ENCODE measurements at places on chromosomes 3 and 15.
A peak's percentile ranks its signal among the peaks of the same experiment; 100 is the strongest.

- DNase-seq: no peak
These were observed 690.7 kb downstream of the TUSC7 start for GRCh38 chr3:117400303-117400702.

DNA sequence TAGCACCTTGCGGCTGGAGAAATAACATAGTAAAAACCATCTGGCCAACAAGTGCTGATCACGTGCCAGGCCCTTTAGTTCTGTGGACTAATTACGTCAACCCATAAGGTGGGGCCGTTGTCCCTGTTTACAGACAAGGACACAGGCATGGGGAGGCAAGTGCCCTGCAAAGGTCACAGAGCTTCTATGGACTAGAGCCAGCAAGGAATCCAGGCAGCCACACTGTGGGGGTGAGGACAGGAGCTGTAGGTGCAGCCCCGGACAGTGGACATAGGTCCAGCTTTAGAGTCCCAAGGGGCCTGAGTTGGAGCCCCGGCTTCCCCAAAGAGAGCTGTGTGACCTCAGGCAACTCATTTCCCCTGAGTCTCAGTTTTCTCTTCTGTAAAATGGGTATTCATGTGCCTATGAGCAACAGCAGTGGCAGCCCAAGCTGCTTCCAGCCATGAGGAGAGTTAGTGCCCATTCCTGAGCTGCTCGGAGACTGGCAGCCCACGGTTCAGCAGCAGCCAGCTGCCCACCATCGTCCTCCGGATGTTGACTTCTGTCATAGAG is 13.9 kb downstream of the CHST13 start:
- DNase-seq: no peak

GRCh38 chr3:126081618-126082361 is 2.1 kb downstream of the SLC41A3 start:
- no peak for DNase-seq

DNA sequence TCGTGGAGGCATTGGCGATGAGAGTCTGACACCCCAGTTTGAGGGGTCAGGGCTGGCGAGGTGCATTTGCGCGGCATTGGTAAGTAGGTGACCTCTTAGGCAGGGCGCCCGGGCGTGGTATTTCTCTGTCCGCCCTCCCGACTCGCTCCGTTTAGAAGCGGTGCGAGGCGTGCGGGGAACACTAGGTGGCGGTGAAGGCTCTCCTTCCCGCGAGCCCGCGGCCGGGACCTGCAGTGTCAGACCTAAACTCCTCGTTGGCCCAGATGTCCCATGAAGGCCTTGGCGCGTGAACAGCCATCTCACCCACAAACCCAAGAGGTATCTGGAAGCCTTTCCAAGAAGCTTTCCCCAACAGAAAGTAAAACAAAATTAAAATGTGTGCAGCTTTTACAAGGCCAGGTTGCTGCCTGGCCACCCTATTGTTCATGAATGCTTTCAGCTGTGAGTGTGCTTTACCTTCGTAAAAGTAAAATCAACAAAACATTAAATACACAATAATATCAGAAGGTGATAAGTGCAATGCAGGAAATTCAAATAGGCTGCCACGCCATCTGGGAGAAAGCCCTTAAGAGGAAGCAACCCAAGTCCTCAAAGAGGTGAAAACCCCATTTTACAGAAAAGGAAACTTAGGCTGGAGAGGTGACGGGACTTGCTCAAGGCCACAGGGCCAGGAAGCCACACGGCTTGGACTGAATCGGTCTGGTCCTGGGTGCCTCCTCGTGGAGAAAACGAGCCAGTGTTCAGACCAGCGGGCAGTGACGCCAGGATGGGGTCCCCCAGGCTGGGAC is 120.3 kb downstream of the ETFA start:
- DNase-seq: peak; percentile 79

- DNase-seq: no peak
These were observed 141.6 kb upstream of the FOXB1 start for GRCh38 chr15:59862191-59863155.

DNA sequence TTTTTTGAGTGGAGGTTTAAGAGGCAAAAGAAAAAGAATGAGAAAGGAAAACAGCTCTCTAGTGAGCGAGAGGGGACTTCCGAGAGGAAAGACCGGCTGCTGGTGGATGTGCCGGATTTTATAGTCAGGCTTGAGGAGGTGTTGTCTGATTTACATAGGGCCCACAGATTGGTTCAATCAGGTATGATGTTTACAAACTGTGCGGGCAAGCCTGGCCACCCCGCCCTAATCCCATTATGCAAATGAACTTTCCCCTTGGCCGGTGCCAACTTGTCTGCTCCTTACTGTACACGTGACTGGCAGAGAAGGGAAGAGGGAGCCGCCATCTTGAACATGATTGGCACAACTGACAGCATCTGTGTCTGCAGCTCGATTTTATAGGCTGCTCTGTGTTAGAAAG is 44.7 kb downstream of the FAM43A start:
- DNase-seq: peak; percentile 47

GRCh38 chr3:156547637-156548036 is 7.3 kb downstream of the SSR3 start:
- no peak for DNase-seq

DNA sequence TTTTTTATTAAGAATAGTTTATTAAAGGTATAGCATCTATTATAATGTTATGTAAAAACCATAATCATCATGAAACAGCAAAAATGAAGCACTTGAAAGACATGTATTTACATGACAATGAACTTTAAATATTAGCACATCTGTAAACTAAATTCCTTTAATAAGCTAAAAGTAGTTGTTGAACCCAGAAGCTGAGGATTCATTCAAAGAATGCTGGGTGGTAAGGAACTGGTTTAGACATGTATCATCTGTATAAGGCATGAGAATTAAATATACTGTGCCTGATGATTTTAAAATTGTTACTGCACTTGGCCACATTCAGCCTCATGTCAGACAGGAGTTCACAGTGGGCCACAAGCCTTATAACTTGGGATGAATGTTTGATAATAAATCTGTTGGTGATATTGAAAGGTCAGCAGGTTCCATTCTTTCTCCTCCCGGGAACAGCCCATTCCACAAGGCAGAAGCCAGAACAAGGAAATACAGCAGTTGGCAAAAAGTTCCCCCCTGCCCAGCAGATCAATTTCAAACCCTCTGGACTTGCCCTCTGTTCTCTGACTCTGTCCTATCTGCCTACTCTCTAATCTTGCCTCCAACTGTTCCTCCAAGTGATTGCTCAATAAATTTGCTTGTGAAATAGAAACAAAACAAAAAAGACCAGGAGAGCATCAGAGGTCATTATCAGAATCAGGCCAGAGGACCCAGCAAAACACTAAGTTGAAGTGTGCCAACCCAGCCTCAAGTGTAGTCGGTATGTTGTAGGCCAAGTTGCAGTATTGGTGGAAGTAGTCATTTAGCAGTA is 49.8 kb upstream of the TEX264 start:
- DNase-seq: no peak

DNA sequence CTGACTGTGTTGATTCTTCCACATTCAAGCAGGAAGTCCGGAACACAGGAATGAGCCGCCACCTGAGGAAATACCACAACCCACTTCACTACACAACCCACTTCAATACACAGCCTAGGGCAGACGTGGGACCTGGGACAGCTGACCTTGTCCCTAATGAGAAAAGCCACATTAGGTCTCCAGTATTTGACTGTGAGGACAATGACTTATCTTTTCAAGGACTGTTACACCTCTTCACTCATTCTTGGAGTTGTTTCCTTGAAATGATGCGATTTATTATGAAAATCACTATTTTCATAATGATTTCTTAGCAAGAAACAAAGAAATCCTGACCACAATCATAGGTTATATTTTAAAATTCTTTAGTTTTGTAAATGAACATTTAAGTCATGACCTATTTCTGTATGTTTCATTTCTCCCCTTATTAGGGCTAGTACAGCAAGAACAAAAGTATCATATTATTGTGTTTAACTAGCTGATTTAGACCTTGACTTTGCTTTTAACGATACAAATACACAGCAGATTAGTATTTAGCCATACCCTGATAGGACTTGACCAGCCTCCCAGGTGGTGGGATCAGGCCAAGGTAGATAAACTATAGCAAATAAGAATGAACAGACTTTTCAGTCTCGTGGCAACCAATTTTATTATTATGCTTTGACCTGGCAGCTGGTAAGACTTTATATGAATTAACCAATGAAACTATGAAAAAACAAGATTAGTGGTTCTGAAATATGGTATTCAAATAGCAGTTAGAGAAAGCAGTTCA is 6.0 kb downstream of the RAB27A start:
- no peak for DNase-seq

DNA sequence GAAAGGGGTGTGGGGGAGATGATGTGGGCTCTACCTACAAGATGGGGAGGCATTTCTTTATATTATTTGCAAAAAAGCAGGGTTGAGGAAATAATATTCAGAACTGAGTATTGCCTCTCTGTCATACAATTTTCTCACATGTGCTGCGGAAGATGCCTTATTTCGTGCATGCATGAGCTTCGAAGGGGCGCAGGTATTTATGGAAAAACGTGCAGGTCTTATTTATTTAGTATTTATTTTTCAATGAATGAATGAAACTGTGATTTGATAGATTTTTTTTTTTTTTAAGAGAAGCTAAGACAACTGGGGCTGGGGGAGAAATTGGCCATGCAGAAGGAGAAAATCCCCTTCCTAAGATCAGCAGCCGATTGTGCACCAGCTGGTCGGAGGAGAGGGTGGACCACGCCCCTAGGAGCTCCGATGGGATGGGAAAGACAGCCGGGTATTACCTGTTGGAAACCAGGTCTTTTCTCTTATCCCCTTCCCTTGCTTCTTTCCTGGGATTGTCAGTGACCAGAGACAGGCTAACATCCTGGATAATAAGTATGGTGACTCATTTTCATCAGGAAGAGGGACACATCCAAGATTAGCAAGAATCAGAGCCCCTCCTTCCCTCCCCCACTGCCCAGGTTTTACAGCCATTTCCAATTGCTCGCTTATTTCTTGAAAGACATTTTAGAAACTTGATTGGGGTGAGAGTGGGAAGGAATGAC is 875 bp downstream of the GAP43 start:
- no peak for DNase-seq

GRCh38 chr3:46325645-46326300 is 28.1 kb upstream of the CCR2 start:
- DNase-seq: no peak

- peak; percentile 92 for DNase-seq
These were observed 461 bp upstream of the FAH start for GRCh38 chr15:80152180-80152895.

- DNase-seq: no peak
These were observed 62.7 kb downstream of the PDIA5 start for GRCh38 chr3:123129532-123129931.

DNA sequence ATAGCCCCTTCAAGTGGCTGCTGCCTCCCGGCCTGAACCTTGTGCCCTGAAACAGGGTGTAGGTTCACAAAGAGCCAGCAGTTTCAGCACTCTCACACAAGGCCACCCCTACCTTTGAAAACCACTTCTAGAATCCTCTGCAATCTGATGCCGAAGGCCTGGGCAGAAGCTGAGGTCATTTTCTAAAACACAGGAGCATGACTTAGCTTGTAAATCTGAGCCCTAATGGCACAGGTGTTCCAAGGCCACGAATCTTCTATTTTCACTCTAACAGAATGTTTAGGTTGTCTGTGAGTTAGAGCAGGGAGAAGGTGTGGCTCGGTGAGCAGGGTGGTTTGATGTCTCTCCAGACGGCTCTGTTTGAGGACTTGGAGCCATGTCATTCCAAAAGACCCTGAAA is 62.3 kb downstream of the SYNM start:
- DNase-seq: no peak

DNA sequence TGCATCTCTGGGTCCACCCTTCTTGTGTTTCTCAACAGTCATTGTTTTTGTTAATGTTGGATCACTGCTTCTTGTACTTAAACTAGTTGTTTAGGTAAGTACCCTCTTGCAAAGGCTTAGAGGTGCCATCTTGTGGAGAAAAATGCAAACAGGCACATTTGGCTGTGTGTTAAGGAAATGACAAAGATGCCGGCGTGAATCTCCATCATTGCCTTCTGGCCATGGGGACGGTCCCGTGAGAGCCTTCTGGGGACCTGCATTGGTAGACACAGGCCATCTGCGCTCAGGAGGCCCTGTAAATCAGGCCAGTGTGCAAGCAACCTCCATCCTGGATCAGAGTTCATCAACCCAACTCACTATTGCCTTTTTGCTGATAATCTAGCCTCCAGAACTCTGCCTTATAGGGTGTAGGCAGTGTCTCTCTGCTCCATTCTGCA is 158.6 kb upstream of the NR2E3 start:
- peak; percentile 70 for DNase-seq

GRCh38 chr3:196656213-196656612 is 16.7 kb downstream of the NRROS start:
- DNase-seq: no peak

DNA sequence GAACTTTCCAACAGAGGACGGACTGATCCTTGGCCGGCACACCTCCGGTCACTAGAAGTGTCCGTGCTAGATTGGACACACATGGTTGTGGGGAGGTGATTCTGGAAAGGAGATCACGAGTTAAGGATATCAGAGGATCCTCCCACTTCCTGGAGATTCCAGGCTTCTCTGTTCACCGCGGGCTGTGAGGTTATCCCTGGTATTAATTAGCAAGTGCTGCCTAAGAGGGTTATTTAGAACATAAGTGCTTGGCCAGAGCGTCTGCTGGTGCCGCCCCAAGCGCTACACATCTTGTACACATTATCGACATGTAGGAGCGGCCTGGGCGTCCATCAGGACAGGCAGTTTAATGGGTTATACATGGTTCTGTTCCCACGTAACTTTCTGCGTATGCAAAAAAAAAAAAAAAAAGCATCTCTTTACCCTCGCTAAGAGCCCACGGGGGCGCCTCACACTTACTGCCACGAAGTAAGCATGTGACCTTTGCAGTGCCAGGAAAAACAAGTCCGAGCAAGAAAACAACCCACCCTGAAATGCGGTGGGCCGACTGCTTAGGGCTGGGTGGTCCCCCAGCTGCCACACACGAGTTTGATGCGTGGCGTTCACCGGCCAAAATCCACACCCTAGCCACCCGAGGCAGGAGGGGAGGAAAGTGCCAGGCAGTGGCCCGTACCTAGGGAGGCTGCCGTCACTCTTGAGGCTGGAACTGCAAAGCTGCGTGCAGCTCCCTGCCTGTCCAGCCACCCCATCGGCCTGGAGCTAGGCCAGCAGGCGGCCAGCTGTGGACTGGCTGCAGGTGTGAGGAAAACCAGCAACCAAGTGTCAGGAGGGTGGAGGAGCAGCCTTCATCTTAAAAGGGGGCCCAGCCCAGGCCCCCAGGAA is 78.0 kb downstream of the CPN2 start:
- DNase-seq: no peak

GRCh38 chr15:25325187-25325586 is 113.6 kb downstream of the UBE3A start:
- DNase-seq: no peak

Data from MM.1S (cell line).